ENCODE measurements at places on chromosomes 2 and 18.

DNA sequence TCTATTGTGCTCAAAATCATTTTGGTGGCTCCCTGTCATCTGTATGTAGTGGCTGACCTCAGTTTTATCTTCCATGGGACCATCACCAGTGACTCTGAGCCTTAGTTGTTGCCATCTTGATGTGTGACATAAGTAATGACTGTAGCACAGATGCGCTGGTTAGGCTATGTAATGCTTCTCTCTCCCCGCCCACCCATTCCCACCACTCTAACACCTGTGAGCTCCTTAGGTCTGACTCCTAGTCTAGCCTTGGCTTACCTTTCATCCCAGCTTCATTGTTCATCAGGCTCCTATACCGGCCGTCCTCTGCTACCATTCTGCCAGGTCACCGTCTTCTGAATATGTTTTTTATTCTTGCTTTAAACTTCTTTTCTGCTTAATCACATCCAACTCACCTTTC lies 17.2 kb downstream of the MYO1B start:
- DNase-seq = no peak

DNA sequence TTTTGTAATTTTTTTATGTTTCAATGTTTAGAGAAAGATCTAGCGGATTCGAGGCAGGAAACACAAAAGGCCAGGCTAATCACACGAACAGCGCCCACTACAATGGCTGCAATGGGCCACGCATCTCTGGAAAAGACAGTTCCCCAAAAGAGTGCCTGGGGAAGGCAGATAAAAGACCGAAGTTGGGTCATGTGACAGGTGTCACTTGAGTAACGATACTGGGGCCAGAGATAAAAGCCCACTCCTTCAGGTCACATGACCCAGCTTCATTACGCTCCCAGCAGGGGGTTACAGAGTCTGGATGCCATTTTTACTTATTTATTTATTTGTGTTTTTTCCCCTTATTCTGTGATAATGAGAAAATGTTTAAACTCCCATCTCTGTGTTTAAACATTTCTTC lies 95.4 kb downstream of the CDK15 start:
- no peak for DNase-seq

DNA sequence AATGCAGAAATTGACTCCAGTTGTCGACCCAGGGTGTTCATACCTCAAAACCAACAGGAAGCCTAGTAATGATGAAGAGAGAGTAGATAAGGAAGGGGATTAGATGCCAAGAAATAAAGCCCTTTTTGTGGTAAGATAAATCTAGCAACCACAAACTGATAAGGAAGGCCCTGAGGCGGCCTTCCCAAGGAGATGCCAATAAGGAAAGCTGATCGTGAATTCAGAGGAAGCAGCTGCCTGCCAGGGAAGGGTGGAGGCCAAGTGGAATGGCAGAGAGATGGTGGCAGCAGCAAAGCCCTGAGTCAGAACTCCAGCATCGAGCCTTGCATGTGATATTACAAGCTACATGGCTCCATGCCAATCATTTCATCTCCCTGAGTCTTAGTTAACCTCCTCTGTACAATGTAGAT lies 126.3 kb downstream of the IRS1 start:
- no peak for DNase-seq

DNA sequence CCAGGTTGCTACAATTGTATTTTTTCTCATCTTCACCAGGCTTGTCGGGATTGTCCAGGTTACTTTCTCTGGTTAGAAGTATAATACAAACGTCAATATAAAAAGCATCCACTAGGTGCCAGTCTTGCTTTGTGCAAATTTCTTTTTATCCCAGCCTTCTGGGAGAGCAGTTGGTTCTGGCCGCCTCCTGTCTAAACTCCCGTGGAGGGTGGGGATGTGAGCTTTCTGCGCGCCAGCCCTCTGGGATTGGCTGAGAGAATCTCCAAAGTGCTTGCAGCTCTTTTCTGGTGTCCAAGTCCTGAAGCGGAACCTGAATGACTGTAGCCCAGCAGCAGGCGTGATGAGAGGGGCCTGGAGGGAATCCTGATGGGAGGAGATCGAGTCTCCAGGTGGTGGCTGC lies 22.4 kb upstream of the TOGARAM2 start:
- no peak for DNase-seq

DNA sequence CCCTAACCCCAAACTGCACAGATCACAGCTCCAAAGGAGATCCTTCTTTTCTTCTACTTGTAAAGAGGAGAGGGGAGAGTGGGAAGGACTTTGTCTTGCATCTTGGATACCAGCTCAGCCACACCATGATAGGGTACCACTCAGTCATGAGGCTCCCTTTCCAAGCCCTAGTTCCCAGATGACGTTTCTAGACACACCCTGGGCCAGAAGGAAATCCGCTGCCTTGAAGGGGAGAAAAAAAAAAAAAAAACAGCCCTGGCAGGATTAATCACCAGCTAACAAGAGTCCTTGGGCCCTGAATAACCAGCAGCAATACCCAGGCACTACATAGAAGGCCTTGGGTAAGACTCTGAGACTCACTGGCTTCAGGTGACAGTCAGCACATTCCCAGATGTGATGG lies 36.9 kb downstream of the ST8SIA3 start:
- no peak for DNase-seq

GRCh38 chr2:104041351-104041750 lies 812.6 kb upstream of the POU3F3 start:
- DNase-seq = no peak

- DNase-seq = no peak
Observed at GRCh38 chr2:12313445-12314126, 403.1 kb upstream of the TRIB2 start.

Data from cortex of kidney (tissue), 1 donor.